ENCODE measurements at places on chromosomes 5 and 9.

DNA sequence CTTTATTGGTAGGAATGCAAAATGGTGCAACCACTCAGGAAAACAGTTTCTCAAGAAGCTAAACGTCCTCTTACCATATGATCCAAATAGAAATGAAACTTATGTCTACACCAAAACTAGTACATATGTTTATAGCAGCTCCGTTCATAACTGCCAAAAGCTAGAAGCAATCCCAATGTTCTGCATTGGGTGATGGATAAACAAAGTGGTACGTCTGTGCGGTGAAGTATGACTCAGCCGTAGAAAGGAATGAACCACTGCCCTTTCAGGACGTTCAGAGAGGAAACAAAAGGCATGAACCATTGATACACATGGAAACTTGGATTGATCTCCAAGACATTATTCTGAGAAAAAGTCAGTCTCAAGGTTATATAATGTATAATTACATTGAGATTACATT lies 27.6 kb downstream of the HNRNPH1 start:
- DNase-seq = no peak

DNA sequence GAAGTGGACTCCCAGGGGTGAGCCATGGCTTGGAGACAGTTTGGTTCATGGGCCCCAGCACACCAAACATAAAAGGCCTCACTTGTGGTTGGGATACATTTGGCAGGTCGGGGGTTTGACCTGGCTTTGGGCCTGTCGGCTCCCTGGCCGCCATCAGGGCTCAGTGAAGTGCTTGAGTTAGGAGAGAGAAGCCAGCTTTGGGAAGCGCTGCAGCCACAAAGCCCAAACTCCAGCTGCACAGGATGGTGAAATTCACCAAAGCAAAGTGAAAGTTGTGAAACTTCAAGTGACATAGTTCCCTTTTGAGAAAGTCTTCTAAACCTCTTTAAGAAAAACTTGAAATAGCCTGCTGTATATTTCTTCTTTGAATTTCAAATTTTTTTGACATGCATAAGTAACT lies 27.5 kb downstream of the SLC46A2 start:
- no peak for DNase-seq

- no peak for DNase-seq
Observed at GRCh38 chr9:112530751-112531205, 44.2 kb downstream of the KIAA1958 start.

DNA sequence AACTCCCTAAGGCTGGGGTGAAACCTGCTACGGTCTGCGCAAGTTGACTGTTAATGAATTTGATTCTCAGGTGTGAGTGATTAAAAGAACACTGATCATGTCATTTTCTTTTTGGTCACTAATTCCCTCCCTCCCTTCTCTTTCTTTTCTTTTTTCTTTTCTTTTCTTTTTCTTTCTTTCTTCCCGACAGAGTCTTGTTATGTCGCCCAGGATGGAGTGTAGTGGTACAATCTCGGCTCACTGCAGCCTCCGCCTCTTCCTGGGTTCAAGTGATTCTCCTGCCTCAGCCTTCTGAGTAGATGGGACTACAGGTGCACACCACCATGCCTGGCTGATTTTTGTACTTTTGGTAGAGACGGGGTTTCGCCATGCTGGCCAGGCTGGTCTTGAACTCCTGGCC lies 2.6 kb downstream of the ANXA1 start:
- no peak for DNase-seq

- no peak for DNase-seq
Observed at GRCh38 chr9:114929201-114929600, 1.2 kb downstream of the TNFSF8 start.
